NCI-H1694 (cell line): ENCODE measurements at places on chromosomes 12 and 14.

DNA sequence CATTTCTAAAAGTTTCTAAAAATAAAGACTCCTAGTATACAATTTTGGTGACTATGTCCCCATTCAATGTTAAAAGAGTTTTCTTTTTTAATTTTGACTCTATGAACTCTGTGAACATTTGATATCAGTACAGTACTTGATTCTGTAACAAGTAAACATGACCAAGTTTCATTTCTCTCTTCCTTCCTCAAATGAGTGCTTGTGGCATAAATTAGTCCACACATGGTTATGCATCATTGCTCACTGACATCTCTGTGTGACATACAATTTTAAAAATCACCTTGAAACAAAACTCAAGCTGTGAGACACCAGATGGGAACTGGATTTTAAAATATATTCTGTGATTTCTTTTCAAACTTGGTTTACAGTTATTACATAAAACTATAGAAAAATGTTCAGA, 253.9 kb upstream of the MDGA2 start:
- no peak for DNase-seq

- peak; percentile 95 for DNase-seq
These were observed at the start of gene DCP1B for GRCh38 chr12:2004113-2004929. TSS of gene DCP1B (minus strand) at chr12:2004457. CDS start at chr12:2004431, 26 bp downstream.

GRCh38 chr12:87020071-87020470, 763.9 kb upstream of the MGAT4C start:
- DNase-seq = no peak

- DNase-seq = no peak
These were observed 191.2 kb upstream of the DIO3 start for GRCh38 chr14:101369916-101370592.

DNA sequence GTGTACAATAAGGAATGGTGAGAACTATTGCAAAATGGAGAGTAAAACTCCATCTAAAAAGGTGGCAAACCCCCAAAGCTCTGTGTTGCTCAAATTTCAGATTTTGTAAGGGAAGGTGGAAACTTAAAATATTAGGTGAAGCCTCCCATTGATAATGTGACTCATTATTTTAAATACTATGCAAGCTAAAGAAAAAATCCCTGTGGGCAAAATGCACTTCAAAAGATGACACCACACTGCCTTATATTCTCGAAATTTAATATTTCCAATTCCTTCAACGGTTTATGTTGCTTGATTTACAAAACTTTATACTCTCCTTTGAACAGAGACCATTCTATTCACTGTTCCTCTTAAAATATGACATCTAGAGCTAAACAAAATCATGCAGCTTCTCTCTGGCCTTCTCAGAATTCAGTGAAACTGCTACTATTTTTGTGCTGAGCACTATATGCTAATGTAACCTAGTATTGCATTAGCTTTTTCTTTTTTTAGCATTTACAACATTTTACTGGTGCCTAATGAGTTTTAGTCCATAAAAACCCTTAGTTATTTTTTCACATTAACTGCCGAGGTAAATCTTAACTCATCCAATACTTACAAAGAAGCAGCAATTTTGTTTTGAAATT, 297.7 kb downstream of the SYT1 start:
- no peak for DNase-seq

GRCh38 chr12:123608182-123608581, 6.3 kb downstream of the DDX55 start:
- DNase-seq = peak; percentile 90

DNA sequence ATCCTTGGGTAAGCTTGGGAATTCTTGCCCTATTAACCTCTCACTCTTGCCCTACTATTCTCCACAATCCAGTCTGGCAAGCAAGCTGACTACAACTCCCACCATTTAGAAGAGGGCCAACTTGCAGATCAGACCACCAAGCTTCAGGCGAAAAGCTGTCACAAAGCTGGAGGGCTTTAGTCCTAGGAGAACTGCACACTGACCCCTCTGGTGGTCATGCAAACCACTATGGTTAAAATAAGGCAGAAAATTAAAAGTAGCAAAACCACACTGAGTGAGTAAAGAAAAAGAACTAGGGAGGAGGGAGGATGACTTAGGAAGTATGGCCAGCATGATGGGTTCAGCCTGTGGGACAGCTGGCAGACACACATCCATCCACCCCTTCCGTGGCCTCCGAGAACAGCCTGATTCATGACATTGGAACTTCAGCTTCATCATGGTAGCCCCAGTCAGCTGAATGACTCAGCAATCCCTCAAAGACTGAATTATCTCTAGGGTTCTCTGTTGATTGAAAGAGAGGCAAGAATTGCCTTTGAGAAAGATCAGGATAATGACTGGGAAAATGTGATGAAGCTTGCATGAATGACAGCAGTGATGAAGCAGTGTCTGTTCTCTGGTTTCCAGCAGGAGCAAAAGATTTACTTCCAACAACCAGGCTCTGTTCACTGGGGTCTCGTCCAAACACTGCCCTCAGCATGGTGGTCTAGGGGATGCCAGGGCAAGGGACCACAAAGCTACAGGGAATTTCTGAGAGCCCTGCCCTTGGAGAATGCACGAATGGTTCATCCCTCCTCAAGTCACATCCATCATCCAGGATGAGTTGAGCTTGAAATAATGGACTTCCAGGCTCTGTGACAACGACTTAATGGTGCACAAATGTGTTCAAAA, 24.4 kb downstream of the PITPNM2 start:
- DNase-seq = no peak
